ENCODE measurements at places on chromosomes 2 and 18. TPM values are rescaled to one million over a fixed set of nuclear protein-coding genes. Genes with fewer than 3 reads are reported as not detected.

The DCAF17 gene
- total RNA-seq: 48.0 TPM

The SCN3A gene
- total RNA-seq: 6.1 TPM

DNA sequence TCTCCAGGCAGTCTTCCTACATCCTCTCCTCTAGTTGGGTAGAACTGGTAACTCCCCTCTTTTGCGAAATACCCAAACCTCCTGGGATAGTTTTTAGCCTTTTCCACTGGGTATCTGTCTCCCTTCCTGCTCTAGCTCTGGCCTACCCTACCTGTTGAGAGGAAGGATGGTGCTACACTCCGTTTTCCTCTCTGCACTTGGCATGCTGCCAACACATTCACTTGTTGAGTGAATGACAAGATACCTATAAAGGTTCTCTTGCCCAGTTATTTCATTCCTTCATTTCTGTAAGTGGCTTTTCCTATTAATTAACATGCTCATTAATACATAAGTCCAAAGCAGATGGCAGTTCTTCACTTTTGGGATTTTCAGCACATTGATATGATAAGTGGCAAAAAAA is 293.8 kb downstream of the CNTNAP5 start:
- DNase-seq: no peak

- DNase-seq: no peak
Observed at GRCh38 chr2:164755952-164756351, 85.7 kb downstream of the COBLL1 start.

- no peak for DNase-seq
Observed at GRCh38 chr2:127356531-127356930, 31.2 kb downstream of the MAP3K2 start.

DNA sequence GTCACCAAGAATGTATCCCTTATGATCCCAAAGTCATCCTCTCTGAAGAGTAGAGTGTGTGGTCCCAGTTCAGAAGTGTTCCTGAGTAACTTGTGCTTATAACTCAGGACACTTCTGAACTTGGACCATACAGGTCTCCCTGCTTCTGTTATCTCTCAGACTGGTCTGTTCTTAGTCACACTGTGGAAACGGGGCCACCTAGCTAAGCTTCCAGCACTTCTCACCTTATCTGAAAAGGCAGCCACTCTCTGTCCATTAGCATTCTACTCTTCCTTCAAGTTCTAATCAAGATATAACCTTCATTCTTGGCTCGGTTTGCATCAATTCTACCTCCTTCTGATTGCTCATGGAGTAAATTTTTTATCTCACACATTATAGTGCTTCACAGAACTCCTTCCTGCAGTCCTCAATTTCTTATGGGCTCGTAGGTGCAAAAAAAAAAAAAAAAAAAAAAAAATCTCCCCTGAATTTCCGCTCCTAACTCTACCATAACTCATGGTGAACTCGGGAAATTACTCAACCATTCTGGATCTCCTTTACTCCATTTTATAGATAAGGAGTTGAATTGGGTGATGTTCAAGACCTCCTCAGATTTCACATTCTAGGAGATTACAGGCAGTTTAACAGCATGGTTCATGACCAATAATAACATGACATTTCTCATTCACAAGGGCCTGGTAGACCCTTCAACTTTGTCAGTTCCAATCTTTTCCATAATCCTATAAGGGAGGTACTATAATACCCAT is 108.4 kb downstream of the TACR1 start:
- no peak for DNase-seq

All from urinary bladder (tissue), 4 donors.